ENCODE measurements at places on chromosomes 16 and 17. TPM values are rescaled to one million over a fixed set of nuclear protein-coding genes. Genes with fewer than 3 reads are reported as not detected.

DNA sequence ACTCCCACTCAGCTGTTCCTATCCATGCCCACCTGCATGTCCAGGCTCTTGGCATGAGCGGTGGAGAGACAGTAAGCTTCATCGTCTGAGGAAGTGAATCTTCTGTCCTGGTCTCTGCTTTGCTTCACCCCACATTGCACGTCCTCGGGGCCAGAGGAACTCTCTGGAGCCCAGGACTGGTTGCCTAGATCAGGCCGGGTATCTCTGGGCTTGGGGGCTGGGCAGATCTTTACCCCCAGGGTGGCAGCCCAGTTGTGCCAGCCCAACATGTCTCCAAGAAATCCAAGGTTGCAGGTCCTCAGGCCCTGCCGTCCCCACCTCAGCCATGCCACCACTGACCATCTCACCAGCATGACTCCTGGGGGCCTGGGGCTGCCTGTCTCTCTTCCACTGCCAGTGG lies 58.3 kb downstream of the BEAN1 start:
- no peak for DNase-seq

DNA sequence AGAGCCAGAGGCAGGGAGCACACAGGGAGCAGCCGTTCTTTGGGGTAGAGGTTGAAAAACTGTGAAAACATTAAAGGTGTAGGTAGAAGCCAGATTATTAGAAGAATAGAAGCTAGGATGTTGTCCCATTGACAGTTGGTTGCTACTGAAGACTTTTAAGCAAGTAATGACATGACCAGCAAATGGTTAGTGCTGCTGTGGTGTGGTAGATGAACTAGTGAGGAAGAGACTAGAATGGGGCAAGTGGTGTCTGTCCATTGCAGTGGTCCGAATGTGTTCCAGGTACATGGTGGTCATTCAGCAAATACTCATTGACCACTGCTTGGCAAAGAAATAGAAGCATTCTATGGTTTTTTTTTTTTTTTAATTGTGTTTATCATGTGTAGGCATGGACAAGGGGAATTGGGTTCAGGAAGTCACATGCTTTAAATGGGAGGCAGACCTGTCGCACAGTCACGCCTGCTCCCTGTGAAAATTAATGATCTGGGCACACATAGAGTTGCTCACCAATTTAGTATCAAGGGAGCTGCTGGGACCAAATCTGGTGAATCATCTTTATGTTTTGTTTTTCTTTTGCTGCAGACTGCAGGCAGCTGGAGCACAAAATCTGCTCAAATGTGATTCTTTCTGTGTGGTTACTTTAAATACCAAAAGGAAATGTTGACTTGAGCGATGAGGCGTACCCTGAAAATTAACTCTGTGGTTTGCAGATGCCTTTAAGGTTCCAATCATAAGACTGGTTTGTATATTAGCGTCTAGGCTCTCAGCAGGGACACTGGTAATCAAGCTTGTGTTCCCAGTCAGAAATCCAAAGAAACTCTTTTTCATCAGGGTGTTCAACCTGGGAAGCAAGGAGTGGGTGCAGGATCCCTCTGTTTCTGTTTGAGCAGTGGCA lies 30.7 kb downstream of the YPEL2 start:
- DNase-seq = no peak

DNA sequence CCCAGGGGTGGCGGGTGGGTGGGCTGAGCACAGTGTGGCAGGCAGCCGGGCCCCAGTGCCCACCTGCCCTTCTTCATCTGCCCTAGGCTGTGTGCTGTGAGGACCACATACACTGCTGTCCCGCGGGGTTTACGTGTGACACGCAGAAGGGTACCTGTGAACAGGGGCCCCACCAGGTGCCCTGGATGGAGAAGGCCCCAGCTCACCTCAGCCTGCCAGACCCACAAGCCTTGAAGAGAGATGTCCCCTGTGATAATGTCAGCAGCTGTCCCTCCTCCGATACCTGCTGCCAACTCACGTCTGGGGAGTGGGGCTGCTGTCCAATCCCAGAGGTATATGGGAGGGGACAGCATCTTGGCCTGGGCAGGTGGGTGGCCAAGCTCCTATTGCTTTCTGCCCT lies 6.4 kb downstream of the GRN start:
- DNase-seq = no peak

- DNase-seq = no peak
Measured at GRCh38 chr17:65254166-65254565, 117.0 kb downstream of the RGS9 start.

GRCh38 chr17:2054512-2055291 lies at the start of gene HIC1:
Gene HIC1, plus strand, starts transcription at chr17:2055103. Its CDS starts 1,588 bp downstream, at chr17:2056691.
- no peak for DNase-seq

GRCh38 chr17:46874906-46875305 lies 23.5 kb downstream of the WNT9B start:
- no peak for DNase-seq

DNA sequence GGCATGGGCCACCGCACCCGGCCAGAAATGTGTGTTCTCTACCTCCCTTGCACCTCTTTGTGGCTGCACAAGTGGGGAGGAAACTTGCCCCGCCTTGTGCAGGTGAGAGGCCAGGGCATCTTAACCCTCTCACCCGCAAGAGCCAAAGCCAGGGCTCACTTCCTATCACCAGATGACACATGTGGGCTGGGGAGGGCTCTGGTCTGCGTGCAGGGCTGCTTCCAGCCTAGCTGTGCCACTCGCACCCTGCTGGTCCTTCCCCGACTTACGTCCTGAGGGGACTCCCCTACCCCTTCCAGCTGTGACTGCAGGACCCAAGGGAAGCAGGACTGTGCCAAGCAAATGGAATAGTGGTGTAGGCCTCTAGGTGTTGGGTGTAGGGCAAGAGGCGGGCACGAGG lies 6.9 kb downstream of the MIEF2 start:
- DNase-seq = no peak

GRCh38 chr17:78539781-78540180 lies 37.4 kb downstream of the DNAH17 start:
- no peak for DNase-seq

DNA sequence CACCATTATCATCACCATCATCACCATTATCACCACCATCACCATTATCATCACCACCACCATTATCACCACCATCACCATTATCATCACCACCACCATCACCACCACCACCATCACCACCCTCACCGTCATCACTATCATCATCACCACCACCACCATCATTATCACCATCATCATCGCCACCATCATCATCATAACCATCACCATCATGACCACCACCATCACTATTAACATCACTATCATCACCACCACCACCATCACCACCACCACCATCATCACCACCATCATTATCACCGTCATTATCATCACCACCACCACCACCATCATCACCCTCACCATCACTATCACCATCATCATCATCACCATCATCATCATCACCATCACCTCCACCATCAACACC lies 9.1 kb downstream of the FOXL1 start:
- no peak for DNase-seq

GRCh38 chr17:36057911-36058310 lies 6.2 kb upstream of the CCL18 start:
- no peak for DNase-seq

GRCh38 chr16:2042171-2042985 lies 5.3 kb downstream of the NTHL1 start:
- DNase-seq = no peak

GRCh38 chr16:81035975-81036750 lies 521 bp downstream of the ATMIN start:
- DNase-seq = no peak

GRCh38 chr17:65393514-65393913 lies 167.9 kb downstream of the AXIN2 start:
- DNase-seq = no peak

- no peak for DNase-seq
Measured at GRCh38 chr17:19978805-19979211, 1.2 kb upstream of the AKAP10 start.

DNA sequence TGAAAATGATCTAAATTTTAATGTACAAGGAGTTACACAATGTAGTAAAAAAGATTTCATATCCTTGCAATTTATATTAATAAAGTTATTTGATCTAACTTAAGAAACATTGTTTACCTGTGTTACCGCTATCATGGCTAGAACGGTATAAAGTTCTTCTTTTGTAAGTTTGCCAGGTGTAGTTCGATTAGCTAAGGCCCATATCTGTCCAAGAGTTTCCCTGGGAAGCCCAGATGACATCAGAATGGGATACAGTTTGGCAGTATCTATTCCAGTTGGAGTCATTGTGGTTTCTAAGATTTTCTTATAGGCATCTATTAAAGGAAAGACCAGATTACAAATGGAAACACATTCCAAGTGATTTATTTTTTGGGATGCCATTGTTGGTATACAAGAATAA lies 37.5 kb downstream of the SYNRG start:
- no peak for DNase-seq

- no peak for DNase-seq
Measured at GRCh38 chr17:49715717-49716279, 8.0 kb upstream of the SLC35B1 start.

Gene CHRNE
- 0.76 TPM for total RNA-seq

Gene RILP
- total RNA-seq = 34.2 TPM

Gene PPL
- 0.18 TPM for total RNA-seq

Gene C16orf89
- total RNA-seq = not detected

Gene SDR42E1
- total RNA-seq = 3.5 TPM

Gene KRTAP4-9
- total RNA-seq = not detected

Gene LCAT
- total RNA-seq = 20.0 TPM

Gene CCL23
- total RNA-seq = not detected

Gene CCL4L2
- total RNA-seq = not detected

Gene CISD3
- total RNA-seq = 13.3 TPM

Gene FBXO39
- 0.29 TPM for total RNA-seq

Gene MMP28
- total RNA-seq = 0.29 TPM

Gene TNP2
- not detected for total RNA-seq

All from glomerular endothelial cell (primary cell).